Lower lobe of right lung (tissue), 2 donors: ENCODE measurements at places on chromosomes 3 and 15. TPM values are rescaled to one million over a fixed set of nuclear protein-coding genes. Genes with fewer than 3 reads are reported as not detected.

CTXN2 gene
- total RNA-seq, result not detected

ST8SIA2 gene
- total RNA-seq, result not detected

GRCh38 chr3:30505866-30506520 is 100.4 kb upstream of the TGFBR2 start:
- DNase-seq, result no peak

DNA sequence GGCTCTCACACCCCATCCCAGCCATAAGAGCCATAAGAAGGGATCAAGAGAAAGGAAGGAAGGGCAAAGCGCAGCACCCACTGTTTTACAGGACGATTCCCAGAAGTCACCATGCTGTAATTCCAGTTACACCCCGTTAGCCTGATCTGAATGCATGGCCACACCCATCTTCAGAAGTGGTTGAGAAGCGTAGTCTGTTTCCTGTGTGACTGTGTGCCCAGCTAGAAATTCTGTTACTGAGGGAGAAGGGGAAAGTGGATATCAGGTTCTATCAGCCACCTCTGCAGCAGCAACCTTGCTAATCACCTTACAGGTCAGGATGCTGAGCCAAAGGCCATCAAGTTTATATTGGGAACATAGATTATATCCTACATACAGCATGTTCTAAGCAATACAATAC is 260.0 kb downstream of the ABHD5 start:
- no peak for DNase-seq
